ENCODE measurements at places on chromosomes 11 and 22. TPM values are rescaled to one million over a fixed set of nuclear protein-coding genes. Genes with fewer than 3 reads are reported as not detected.

Gene SLC17A6
- not detected for total RNA-seq

Gene FOLH1
- total RNA-seq: 1.1 TPM

Gene EIF4ENIF1
- 6.4 TPM for total RNA-seq

Gene LARGE2
- not detected for total RNA-seq

Gene MMP3
- total RNA-seq: not detected

Gene CDKN1C
- total RNA-seq: 3.2 TPM

Gene OR51B4
- total RNA-seq: not detected

Gene TTLL1
- total RNA-seq: 4.7 TPM

Gene CD44
- 68.4 TPM for total RNA-seq

Gene ZP1
- total RNA-seq: not detected

Gene CDC42EP1
- total RNA-seq: 79.8 TPM

Gene MAPK8IP2
- 0.07 TPM for total RNA-seq

Gene C11orf16
- total RNA-seq: not detected

Gene ME3
- 47.7 TPM for total RNA-seq

Gene FERMT3
- total RNA-seq: 69.7 TPM

Gene ANO1
- 0.40 TPM for total RNA-seq

Gene LGALS12
- not detected for total RNA-seq

Gene FCHSD2
- total RNA-seq: 15.5 TPM

Gene C11orf91
- not detected for total RNA-seq

Gene CFAP300
- not detected for total RNA-seq

Gene ZNF215
- total RNA-seq: 1.4 TPM

Gene SLC15A3
- total RNA-seq: 35.7 TPM

Gene WNT7B
- 0.05 TPM for total RNA-seq

Gene APOBEC3H
- 0.20 TPM for total RNA-seq

Gene OTOG
- not detected for total RNA-seq

Gene CYP2D6
- total RNA-seq: not detected

Gene UCP3
- 0.07 TPM for total RNA-seq

Gene RIMBP3B
- total RNA-seq: not detected

Gene DEFB131B
- total RNA-seq: not detected

Gene TIRAP
- total RNA-seq: 4.6 TPM

Gene GGTLC2
- total RNA-seq: not detected

Gene KCNJ4
- total RNA-seq: not detected

Gene SSTR3
- not detected for total RNA-seq

Gene OR10D3
- total RNA-seq: not detected

Gene BCO2
- 0.40 TPM for total RNA-seq

Gene KCNK7
- total RNA-seq: 0.27 TPM

Gene ZMAT5
- 28.6 TPM for total RNA-seq

Gene OR51E2
- total RNA-seq: not detected

Gene NXPE2
- total RNA-seq: not detected

Gene TEX54
- not detected for total RNA-seq

Gene KCTD14
- 1.4 TPM for total RNA-seq

Gene GRM5
- total RNA-seq: 0.07 TPM

Gene TIGD3
- total RNA-seq: 0.30 TPM

Gene DDIAS
- total RNA-seq: 12.3 TPM

Gene DGAT2
- total RNA-seq: 2.5 TPM

Measured in mammary microvascular endothelial cell (primary cell).